Ureter (tissue), 1 donor: ENCODE measurements at places on chromosomes 3 and 15. TPM values are rescaled to one million over a fixed set of nuclear protein-coding genes. Genes with fewer than 3 reads are reported as not detected.

The COL8A1 gene
- 30.2 TPM for total RNA-seq

The MYRIP gene
- 4.8 TPM for total RNA-seq

The ZBBX gene
- 0.52 TPM for total RNA-seq

DNA sequence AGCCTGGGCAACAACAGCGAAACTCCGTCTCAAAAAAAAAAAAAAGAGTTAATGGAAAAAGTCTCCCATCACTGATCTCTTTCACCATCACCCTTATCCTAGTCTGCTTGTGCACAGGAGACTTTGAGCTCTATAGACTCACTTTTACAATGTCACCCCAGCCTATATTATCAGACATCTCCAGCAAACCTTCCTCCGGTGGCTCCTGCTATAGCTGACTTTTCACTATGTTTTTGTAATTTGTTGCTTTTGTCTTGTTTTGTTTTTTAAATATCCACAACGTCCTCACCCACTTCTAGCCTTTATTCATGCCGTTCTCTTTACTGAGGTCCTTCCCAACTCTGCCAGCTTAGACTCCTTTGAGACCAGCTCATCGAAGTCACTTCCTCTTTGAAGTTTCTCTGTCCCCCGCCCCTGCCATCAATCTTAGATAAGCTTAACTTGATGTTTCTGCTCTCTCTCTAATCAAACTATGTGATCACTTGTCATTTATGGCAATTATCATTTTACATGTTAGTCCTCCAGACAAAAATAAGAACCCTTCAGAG lies 82.7 kb upstream of the CHD2 start:
- no peak for DNase-seq

DNA sequence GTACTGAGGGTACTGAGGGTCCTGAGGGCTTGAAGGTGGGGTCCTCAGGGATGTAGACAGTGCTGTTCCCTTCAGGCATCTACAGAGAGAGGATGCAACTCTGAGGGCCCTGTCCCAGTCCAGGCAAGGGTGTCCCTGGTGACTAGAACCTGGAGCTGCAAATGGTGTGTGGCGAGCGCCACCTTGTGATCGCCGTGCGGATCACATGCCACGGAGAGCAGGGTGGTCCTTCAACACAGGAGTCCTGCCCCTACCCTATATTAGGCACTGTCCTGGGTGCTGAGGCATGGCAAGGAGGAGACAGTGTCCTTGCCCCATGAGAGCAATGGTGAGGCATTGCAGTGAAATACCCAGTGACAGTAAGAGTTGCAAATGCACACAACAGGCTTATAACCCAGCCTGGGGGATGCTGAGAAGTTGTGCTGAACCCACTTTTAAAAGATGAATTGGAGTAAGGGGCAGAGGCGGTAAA lies 23.6 kb downstream of the RHCG start:
- DNase-seq = no peak

GRCh38 chr3:196942226-196942914 lies at the start of gene NCBP2:
Gene NCBP2 (minus strand): TSS chr3:196942528. CDS start chr3:196942503, 25 bp downstream.
- peak; percentile 99 for DNase-seq

DNA sequence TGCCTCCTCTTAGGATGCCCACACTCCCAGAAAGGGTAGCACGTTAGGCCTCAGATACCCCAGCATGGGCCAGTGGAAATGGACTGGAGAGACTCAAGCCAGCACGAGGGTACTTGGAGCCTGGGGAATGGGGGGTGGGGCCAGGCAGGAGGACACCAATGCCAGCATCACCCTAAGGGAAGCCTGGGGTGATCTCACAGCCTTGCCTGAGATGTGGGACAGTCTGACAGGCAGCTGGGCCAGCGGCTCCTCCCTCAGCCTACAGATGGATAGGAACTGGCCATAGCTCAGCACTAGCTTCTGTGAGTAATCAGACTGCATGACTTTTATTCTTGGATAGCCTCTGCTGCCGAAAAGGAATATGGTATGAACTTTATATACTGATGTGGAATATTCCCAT lies 59.6 kb upstream of the MRPS22 start:
- DNase-seq = no peak

DNA sequence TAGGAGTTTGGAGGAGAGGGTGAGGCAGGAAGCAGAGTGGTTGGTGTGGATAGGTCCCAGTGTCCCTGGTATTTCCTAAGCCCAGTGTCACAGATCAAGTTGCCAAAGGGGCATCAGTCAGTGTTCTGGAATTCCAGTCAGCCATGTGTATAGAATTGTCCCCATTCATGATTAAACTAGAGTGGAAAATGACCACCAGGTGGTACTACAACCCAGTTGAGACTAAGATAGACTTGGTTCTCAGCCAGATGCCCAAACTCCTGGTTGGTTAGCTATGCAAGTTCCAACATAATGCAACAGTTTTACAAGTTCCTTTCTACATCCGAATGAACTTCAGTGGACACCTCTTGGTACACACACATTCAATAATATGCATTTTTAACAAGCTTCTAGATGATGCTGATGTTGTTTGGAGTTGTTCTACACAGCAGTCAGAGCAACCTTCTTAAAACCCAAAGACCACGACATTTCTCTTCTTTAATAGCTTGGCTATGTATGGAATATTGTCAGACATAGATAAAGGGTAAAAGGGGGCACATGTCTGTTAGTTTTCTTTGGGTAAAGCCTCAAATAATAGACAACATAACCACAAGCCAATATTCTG lies 8.4 kb upstream of the ATR start:
- no peak for DNase-seq

DNA sequence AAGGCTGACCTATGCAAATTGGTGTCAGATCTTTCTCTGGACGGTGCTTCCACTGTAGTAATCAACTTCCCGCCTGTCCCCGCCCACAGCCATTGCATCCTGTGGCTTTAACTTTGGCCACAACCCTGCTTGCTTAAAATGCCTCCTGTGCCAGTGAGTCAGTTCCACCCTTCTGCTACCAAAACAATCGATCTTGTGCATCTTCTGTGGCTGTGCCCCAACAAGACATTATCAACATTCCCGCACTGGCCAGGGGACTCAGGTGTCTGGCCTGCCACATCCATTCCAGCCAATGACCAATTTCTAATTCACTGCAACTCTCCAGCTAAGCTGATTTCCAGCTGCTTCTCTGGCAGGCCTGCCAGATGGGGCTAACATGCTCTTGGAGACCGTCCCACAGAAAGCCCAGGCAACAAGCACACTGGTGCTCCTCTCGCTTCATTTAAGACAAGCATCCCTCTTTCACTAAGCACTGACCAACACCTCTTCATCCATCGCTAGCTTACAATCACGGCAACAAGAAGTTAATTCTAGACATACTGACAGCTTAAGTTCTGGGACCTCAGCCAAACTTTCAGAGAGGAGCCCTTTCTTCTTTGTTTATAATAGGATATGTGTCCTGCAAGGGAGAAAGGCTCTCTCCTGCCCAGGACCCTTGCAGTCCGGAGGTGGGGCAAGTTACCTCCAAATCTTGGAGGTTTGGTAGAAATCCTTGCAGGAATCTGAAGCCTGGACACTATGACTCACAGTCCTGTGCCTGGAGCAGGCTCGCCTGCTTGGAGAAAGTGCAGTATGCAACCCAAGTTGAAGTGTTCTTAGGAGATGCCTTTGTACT lies 6.7 kb downstream of the CA12 start:
- DNase-seq = no peak

DNA sequence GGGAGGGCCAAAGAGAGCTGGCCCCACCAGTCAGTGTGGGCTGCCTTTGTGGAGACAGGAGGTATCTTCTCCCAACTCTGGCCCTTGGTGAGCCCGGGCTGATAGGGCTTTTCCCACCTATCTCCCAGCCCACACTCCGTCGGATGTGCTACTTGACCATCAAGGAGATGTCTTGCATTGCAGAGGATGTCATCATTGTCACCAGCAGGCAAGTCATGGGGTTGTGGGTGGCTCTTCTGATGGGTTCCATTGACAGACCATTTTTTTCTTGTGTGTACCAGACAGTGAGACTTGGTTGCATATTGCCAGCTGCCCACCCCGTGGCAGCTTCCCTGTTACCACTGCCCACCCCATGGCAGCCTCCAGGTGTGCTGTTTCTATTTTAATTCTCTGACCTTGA lies 3.3 kb downstream of the COPG1 start:
- no peak for DNase-seq

GRCh38 chr15:88828791-88829190 lies 25.6 kb downstream of the ACAN start:
- no peak for DNase-seq
